Kidney tubule cell (primary cell): ENCODE measurements at places on chromosomes 7 and 10.

DNA sequence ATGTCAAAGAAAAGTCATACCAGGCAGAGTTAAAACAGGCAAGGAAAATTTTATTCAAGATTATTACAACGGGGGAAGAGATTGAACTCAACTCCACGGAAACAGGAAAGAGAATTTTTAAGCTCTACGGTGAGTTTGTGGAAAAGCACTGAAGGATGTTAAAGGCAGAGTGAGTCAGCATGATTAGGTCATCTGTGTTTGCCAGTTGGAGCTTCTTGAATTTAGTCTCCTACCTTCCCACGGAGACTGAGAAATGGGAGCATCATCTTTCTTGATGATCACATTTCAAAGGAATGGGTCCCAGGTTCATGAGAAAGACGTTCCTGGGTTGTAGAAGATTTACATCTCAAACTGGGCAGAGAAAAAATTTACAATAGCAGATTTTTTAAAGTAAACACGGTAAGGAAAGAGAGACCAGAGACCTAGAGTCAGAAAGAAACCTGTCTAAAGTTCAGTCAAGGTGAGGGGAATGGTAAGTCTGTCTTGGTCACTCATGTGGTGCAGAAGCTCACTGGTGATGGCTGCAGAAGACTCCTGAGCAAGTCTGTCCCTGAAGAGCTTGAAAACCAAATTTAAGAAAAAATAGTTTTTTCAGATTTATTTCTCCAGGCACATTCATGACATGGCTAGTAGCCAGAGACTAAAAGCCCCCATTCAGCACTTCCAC, 516.9 kb upstream of the LRRN3 start:
- DNase-seq, result peak; percentile 94

DNA sequence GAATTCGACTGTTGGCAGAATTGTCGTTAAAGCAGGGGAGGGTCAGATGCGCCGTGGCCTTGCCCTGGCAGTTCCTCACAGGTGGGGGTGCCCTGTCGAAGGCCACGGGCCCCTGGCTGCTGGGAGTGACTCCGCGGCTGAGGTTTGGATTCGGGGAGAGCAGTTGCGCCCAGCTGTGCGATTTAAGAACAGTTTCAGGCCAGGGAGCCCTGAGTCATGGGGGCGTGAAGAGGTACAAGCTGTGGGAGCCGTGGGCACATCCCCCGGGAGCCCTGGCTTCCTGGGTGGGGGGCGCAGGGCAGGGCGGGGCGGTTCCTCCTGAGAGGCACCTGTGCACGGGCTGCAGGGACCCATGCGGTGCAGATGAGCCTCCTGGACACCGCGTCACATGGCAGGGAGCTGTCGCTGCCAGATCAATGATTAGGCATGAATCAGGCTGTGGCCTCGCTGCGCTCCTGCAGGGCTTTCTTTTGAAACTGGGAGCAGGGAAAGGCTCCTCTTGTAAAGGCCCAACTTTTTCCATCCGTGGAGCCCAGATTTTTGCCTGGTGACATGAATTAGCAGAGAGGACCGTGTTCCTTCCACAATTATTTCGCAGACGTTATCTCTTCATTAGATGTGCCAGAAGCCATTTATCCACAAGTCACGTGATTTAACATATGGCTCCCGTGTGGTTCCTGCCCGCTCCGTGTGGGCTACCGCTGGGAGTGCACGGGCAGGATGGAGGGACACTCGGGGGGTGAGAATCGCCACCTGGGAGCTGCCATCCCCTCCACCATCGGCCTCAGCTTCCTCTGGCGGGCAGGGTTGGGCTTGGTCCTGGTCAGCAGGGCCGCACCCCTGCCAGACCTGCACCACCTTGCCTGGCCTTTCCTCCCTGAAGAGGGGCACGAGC, 918 bp downstream of the PWWP2B start:
- DNase-seq, result peak; percentile 77

GRCh38 chr7:154899862-154900261, 103.1 kb downstream of the PAXIP1 start:
- no peak for DNase-seq

- no peak for DNase-seq
Measured at GRCh38 chr7:138837627-138838026, 39.6 kb upstream of the ATP6V0A4 start.

DNA sequence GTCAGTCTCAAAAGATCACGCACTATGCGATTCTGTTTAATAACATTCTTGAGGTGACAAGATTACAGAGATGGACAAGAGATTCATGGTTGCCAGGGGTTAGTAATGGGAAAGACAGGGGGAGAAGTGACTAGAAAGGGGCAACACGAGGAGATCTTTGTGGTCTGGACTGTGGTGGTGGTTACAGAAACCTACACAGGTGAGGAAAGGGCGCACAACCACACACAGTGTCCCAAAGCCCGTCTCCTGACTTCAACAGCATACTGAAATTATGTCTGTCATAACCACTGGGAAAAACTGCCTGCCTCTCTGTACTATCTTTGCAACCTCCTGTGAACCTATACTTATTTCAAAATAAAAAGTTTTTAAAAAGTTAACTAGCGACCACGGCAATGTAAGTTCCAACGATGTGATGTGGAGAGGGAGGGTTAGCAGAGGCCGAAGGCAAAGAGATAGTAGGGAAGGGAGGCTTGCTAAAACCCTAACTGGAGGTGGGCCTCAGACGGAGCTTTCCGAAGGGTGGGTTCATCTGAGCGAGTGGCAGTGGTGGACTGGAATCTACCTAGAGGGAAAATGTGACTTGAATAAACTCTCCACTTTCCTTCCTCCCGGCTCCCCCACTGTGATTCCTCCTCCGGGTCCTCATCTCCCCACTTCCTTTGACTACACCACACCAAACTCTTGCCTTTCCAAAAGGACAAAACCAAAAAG, 43.7 kb downstream of the GNA12 start:
- no peak for DNase-seq

DNA sequence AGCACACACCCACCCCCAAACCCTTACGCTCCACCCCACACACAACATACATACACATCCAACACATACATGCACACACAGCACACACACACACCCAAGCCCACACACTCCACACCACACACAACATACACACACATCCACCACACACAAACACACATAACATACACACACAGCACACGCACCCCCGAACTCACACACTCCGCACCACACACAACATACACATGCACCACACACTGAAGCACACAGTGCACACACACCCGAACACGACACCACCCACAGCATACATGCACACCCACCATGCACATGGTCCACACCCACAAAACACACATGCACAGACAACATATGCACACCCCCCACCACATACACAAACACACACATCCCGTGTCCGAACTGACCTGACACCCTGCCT, 2.0 kb downstream of the PRAP1 start:
- no peak for DNase-seq

DNA sequence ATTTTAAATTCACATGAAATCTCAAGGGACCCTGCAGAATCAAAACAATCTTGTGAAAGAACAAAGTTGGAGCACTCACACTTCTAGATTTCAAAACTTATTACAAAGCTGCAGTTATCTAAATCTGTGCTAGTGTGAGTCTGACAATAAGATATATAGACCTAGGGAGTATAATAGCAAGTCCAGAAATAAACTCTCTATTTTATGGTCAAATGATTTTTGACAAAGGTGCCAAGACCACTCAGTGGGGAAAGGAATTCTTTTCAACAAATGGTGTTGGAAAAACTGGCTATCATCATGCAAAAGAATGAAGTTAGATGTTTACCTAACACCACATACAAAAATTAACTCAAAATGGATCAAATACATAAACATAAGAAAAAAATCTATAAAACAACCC, 68.2 kb downstream of the TFEC start:
- DNase-seq, result no peak

DNA sequence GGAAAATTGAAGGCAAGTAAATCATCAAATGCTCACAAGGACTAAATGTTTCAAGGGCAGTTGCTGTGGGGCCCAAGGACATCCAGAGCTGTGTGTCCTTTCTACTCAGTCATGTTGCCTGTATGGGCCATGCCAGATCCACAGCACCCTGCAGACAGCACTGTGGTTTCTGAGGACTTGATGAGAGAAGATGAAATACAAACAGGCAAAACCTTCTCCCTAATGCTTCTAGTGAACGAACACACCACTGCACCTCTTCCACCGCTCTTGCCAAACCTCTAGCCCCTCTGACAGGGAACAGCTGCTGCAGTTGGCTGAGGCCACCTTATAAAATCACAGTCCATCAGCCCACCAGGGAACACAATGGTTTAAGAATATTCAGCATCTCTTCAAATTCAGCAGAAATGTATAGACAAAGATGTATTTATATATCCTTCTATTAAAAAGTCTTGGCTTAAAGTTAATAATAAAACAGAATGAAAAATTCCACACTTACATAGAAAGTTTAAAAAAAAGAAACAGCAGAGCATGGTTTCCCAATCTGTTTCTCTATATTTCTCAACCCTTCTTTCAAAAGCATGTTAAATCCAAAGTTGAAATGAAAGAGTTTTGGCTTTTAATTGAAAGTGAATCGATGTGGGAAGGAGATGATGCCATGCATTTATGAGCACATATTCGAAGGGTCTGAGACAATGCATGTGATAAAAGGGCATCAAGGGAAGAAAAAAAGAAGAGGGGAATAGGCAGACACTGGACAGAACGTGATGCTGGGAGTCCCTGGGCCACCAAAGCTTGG, 14.0 kb downstream of the CYP3A7 start:
- DNase-seq, result no peak

DNA sequence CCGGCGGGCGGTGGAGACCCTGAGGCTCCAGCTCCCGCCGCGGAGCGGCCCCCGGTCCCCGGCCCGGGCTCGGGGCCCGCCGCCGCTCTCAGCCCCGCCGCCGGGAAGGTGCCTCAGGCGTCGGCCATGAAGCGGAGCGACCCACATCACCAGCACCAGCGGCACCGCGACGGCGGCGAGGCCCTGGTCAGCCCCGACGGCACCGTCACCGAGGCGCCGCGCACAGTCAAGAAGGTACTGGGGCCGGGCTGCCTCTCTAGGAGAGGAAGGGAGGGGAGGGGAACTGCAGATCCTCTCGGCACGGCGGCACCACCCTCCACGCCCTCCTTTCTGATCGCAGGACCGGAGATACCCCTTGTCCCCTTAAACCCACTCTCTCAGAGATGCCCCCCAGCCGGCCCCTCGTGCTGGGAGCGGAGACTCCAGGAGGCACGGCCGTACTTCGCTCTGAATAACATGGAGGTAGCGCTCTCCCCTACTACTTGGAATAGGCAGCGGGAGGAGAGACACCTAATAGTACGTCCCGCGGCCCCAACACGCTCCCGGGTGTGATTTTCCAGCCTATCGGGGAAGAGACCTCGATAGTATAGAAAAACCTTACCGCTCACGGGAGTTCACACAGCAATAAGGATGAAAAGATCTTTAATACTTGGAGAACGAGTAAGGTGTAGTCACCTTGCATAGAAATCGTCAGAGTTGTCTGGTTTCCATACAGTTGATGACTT, 538 bp downstream of the AHCYL2 start:
- DNase-seq, result peak; percentile 58

DNA sequence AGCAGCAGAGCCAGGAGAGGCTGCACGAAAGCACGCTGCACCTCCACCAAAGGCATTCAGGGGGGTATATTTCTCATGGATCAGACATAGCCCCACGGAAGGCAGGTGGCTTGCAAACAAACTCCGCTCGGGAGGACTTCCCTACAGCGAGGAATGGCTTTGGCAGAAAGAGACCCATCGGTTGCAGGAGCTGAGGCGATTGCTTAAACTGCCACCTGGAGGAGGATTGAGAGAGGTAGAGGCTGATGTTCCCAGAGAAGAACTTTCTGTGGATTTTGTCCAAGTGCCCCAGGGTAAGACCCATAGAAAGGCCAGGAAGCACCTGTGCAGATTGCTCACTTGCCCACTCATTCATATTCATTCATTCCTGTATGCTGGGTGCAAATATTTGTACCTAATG, 89.1 kb downstream of the NEUROD6 start:
- no peak for DNase-seq

- DNase-seq, result peak; percentile 32
Measured at GRCh38 chr10:94125856-94126255, 132.1 kb downstream of the PLCE1 start.

- no peak for DNase-seq
Measured at GRCh38 chr10:22673785-22674572, 40.4 kb downstream of the PIP4K2A start.

GRCh38 chr7:81457852-81458522, 311.9 kb downstream of the HGF start:
- DNase-seq, result peak; percentile 44

DNA sequence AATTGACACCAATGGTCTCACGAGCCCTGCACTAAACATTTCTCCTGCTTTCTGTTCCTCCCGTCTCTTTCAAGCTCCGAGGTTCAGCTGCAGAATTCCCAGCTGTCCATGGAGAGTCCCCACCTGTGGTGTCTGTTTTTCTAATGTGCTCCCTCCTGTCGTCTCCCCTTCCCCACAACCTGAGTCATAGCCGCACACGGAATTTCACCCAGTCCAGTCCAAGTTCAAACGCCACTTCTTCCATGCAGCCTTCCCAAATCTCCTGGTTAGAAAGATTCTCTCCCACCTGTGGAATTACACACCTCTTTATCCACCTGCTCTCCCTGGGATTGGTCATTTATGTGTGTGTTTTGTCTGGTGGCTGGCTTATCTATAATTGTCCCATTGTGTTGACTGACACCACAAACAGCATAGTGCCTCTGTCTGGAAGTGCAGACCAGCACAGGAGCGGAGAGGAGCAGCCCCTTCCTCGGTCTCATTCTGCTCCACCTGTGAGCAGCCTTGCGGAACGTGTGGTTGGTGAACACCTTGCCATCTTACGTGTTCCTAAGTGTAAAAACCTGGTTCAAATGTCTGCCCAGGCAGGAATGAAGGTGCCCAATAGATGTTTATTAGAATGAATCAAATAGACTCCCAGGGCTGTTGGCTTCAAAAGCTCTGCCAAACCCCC, 3.3 kb upstream of the DIP2C start:
- peak; percentile 55 for DNase-seq

DNA sequence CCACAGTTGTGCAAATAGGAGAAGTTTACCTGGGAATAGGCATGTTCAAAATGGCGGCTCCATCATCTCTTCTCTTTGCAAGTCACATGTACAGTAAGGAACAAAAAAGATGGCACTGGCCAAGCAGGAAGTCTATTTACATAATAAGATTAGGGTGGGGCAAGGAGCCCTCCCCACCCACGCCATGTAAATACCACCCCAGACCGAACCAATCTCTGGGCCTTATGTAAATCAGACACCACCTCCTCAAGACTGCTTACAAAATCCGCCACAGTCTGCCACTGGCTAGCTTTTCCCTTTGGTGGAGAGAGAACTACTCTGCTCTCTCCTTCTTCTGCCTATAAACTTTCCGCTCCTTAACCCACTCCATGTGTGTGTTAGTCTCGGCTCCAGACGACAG, 1496.3 kb downstream of the REEP3 start:
- DNase-seq, result no peak

- DNase-seq, result no peak
Measured at GRCh38 chr7:44482502-44483485, 7.7 kb downstream of the NUDCD3 start.

DNA sequence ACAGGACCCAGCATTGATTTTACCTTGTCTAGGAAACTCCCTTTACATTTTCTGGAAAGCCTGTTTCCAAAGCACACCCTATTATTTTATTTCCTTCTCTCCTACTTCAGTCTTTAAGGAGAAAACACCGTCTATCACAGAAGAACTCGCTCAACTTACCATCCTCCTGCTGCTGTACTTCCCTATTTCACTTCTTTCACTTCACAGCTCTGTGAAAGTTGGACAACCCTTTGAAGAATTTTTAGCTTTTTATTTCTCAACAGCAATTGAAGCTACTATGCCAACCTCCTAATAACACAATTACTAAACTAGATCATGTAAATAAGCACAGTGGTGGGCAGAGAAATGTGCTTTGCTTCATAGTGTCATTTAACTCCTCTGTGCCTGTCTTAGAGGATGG, 166.5 kb downstream of the TFEC start:
- no peak for DNase-seq

- DNase-seq, result no peak
Measured at GRCh38 chr7:23117841-23118240, 12.3 kb downstream of the KLHL7 start.

GRCh38 chr7:148011753-148012152, 578.8 kb upstream of the C7orf33 start:
- no peak for DNase-seq
